ENCODE measurements at places on chromosomes 13 and 19.

- peak; percentile 39 for DNase-seq
These were observed at the start of gene DENND1C for GRCh38 chr19:6481541-6482342. TSS of gene DENND1C (minus strand) at chr19:6481787. CDS start at chr19:6481695, 92 bp downstream.

- no peak for DNase-seq
These were observed 67.6 kb downstream of the PIBF1 start for GRCh38 chr13:72849571-72849970.

DNA sequence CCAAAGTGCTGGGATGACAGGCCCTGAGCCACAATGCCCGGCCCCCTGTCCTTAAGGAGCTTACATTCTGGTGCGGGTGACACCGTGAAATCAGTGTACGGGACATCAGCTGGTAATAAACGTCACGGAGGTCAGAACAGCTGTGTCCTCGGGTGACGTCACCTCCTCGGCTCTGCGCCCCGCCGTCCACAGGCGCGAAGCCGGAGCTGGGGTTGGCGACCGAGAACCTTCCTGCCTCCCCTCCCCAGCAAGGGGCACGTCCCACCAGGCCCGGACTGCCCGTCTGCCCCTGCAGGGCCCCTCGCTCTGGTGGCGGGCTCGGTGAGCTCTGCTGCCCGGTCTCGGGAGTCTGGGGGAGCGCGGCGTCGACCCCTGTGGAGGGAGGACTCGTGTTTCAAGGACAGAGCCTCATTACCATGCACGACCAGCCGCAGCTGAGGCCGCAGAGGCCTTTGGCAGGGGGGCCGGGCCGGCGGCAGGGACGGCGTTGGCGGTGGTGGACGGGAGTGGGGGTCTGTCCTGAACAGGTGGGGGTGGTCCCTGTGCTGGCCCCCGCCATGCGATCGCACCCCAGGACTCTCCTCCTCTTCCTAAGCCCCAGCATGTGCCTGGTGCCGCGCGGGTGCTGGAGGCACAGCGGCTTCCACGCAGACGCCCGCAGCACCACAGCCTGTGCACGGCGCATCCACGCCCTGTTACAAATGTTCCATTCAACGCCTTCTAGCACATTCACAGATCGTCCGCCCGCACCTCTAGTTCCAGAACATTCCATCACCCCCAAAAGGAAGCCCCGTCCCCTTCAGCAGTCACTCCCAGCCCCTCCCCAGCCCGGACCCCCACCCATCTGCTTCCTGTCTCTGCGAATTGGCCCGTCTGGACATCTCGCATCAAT, 5.4 kb downstream of the LINGO3 start:
- peak; percentile 12 for DNase-seq

GRCh38 chr13:107276936-107277335, 709.0 kb upstream of the ARGLU1 start:
- no peak for DNase-seq

DNA sequence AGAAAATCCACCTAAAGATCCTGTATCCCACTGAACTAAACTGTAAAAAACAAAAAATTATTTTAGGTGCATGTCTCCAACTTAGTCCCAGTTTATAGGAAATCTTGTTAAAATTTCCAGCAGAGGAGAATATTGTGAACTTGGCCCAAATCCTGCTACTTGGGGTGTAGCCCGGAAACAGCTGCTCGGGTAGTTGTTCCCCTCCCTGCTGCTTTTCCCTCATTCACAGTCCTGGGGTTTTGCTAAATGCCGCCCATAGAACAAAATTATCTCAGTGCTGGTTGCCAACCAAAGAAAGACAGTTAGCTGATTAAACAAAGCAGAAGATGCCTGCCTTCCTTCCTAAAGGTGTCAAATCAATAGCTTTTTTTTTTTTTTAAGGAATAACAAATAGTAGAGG, 330.5 kb upstream of the KLF12 start:
- no peak for DNase-seq

All from BE2C (cell line).